Fibroblast of lung (primary cell): ENCODE measurements at places on chromosomes 16 and 17.

- DNase-seq, result peak; percentile 83
Measured at GRCh38 chr17:29568331-29569244, at the start of gene TP53I13. Gene TP53I13, plus strand, starts transcription at chr17:29568701. Its CDS starts 58 bp downstream, at chr17:29568759.

- DNase-seq, result no peak
Measured at GRCh38 chr17:31490019-31490650, 98.7 kb downstream of the RAB11FIP4 start.

GRCh38 chr16:80142281-80142680, 398.5 kb upstream of the DYNLRB2 start:
- no peak for DNase-seq

GRCh38 chr17:33970279-33970678, 284.8 kb upstream of the CCL2 start:
- no peak for DNase-seq

DNA sequence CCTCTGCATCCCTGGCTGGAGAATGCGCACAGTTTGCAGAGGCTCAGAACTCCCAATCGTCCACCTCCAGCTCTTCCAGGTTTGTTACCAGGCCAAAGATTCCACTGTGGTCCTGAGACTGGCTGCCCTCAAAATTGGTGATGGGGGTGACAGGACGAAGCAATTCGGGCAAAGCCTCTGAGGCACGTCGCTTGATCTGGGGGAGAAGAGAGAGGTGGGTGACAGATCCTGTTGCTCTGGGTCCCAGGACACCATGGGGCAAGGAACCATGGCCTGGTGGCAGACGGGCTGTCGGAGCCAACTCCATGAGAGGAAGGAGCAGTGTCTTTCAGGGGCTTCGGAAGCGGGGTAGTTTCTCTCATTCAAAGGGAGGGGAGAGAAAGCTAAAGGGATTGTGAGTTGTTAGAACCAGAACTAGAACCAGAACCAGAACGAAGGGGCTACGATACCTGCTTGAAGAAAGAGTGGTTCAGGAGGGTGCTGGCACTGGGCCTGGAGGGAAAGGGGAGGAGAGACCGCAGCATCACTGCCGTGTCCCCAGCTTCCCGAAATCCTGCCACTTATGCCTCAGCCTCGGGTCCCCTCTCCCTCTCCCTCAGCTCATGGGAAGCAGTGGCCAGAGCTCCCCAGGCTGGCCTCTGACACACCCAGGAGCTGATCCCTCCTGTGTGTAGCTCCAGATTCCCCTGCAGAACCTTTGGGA, 3.8 kb upstream of the LIMD2 start:
- no peak for DNase-seq

DNA sequence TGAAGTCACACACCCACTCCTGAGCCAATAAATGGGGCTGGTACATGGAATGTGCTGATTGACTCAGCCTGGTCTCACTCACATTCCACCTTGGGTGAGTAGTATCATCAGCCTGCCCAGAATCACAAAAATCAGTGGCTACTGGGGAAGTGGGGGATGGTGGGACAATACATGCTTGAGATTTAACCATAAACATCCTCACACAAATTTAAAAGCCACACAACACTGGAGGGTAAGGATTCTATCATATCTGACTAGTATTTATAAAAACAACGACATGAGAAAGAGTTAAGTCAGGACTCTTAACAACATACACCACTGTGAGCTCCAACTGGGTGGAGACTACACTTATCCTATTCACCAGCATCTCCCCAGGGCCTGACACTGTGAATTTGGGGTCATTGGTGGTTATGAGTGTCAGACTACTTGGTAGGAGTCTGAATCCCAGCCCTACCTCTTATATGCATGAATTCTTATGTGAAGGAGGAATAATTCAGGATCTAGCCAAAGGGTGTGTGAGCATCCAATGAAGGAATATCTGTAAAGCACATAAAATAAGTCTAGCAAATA, 26.0 kb upstream of the IRX6 start:
- peak; percentile 57 for DNase-seq

DNA sequence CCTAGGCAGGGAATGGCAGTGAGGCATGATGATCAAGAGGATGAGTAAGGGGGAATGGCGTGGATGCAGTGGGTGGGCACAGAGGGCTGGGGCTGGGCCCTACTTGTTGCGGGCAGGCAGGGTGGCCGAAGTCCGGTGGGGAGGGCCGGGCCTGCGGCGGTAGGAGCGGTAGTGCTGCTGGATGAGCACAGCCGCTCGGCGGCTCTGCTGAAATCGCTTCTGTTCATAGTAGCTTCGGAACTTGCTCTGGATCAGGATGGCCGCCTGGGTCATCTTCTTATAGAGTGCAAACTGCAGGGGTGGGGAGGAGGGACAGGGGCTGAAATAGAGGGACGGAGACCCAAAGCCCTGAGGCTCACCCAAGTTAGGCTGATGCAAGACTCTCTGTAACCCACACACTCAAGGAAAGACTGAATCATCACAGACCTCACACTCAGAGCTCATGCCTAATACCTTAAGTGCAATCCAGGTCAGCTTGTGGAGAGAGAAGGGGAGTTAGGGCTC, 1.5 kb upstream of the SPAG7 start:
- peak; percentile 94 for DNase-seq

GRCh38 chr17:15462976-15463772, 4.2 kb downstream of the CDRT4 start:
- peak; percentile 93 for DNase-seq

DNA sequence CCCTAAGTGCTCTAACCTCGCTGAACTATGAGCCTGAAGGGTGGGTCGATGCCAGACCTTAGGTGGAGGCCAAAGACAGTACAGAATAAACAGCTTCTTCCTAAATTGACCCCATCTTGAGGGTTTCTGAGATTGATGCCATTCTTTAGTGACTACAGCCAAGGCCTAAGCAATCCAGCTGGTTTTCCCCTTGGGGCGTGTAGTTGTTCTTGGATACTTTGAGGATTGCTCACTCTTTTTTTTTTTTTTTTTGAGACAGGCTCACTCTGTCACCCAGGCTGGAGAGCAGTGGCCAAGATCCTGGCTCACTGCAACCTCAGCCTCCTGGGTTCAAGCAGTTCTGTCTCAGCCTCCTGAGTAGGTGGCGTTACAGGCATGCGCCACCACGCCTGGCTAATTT, 2.0 kb downstream of the OVCA2 start:
- DNase-seq, result peak; percentile 82

GRCh38 chr17:77496831-77497577, 356.2 kb downstream of the SEC14L1 start:
- no peak for DNase-seq

GRCh38 chr16:3075523-3075915, 10.1 kb downstream of the IL32 start:
- DNase-seq, result no peak

- peak; percentile 44 for DNase-seq
Measured at GRCh38 chr17:40442392-40443195, 656 bp upstream of the IGFBP4 start.

DNA sequence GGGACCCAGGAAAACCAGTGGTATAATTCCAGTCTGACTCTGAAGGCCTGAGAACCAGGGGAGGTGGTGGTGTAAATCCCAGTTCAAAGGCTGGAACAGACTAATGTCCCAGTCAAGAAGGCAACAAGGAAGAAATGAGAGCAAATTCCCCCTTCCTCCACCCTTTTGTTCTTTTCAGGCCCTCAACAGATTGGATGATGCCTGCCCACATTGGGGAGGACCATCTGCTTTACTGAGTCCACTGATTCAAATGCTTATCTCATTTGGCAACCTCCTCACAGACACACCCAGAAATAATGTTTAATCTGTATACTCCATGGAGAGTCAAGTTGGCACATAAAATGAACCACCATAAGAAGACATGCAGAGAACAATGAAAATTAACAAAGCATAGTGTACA, 61.9 kb upstream of the CRYM start:
- DNase-seq, result no peak

- DNase-seq, result no peak
Measured at GRCh38 chr16:55330781-55331647, 7.0 kb downstream of the IRX6 start.

- no peak for DNase-seq
Measured at GRCh38 chr17:78170692-78171590, 2.6 kb downstream of the SYNGR2 start.

- peak; percentile 50 for DNase-seq
Measured at GRCh38 chr17:79808763-79809529, 12.1 kb upstream of the CBX8 start.

GRCh38 chr16:35210681-35211433, 1751.4 kb downstream of the TP53TG3F start:
- DNase-seq, result no peak

GRCh38 chr17:32314636-32315035, 27.3 kb downstream of the C17orf75 start:
- no peak for DNase-seq

DNA sequence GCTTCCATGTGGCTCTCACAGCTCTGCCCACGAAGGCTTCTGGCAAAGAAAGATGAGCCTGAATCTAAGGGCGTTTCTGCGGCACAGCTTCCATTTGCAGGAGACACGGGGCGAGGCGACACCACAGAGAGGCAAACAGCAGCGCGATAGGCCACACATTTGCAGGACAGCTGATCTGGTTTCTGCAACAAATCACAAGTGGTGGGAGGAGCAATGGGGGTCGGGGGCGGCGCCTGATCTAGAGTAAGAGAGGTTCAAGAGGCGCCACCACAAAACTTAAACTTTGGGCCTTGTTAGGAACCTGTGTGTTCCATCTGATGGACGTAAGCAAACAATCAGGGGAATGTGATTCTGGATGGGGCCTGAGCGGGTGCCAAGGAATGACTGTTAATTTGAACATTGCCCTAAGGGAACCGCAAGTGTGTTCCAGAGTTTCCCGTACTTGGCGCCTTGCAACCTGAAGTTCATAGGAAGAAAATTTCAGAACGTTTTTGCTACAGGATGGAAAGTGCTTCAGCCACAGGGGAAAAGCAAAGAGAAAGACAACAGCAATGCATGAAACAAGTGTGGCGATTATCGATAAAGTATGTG, 18.9 kb upstream of the ENPP7 start:
- no peak for DNase-seq

DNA sequence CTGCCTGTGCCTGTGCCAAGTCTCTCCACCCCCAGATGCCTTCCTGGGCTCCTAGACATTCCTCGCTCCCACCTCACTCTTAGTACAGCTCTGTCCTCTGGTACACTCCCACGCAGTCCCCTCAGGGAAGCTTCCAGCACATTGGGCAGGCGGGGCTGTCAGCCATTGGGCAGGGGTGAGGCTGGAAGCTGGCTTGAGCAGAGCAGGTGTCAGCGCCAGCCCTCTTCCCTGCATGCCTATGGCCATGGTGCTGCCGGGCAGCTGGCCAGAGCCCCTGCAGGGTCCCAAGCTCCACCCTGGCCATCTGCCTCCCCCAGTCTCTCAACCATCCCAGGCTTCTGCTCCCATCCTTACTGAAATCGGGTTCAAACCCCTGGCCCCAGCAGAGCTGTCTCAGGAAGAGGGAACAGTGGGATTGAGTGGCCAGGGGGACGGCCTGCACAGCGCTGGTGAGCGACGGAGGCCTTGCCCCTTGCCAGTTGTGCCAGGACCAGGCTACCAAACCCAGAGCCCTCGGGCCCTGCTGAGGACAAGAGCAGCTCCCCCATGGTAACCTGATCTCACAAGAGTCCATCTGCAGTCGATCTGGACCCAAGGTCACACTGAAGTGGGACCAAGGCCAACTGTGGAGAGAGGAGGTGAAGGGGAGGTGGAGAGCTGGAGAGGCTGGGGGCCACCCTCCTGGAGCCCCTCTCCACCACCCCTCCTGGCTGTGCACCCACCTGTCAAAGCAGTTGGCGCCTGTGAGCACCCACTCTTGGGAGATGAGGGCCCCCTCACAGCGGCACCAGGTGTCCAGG, 2.4 kb upstream of the B9D1 start:
- no peak for DNase-seq

GRCh38 chr17:45302649-45303173, 14.1 kb downstream of the MAP3K14 start:
- peak; percentile 92 for DNase-seq

- DNase-seq, result peak; percentile 89
Measured at GRCh38 chr17:77331301-77331864, 190.6 kb downstream of the SEC14L1 start.
